Bladder microvascular endothelial cell (primary cell): ENCODE measurements at places on chromosomes 1 and 21. TPM values are rescaled to one million over a fixed set of nuclear protein-coding genes. Genes with fewer than 3 reads are reported as not detected.

Gene RGS16
- total RNA-seq: 1.1 and 3.9 TPM in 2 replicates

Gene DVL1
- 36.1 and 52.0 TPM in 2 replicates for total RNA-seq

Gene LCE2C
- total RNA-seq: not detected in 2 replicates

Gene PTGS2
- 1.1 and 9.0 TPM in 2 replicates for total RNA-seq

Gene CTSE
- not detected in 2 replicates for total RNA-seq

Gene ERRFI1
- 8.3 and 44.5 TPM in 2 replicates for total RNA-seq

Gene IL10
- total RNA-seq: not detected in 2 replicates

Gene TPTE
- total RNA-seq: not detected in 2 replicates

Gene ZNF670
- total RNA-seq: 3.6 and 9.9 TPM in 2 replicates

Gene CD1C
- not detected in 2 replicates for total RNA-seq

Gene RHD
- 0.57 TPM in 1 of 2 replicates, not detected in the other for total RNA-seq

Gene ILDR2
- total RNA-seq: under 0.01 TPM in 1 of 2 replicates, not detected in the other

Gene TIE1
- 740 and 1,208 TPM in 2 replicates for total RNA-seq

Gene CA6
- total RNA-seq: not detected in 2 replicates

Gene ZNF695
- 2.3 and 3.3 TPM in 2 replicates for total RNA-seq

Gene TSNAX
- total RNA-seq: 31.2 and 31.3 TPM in 2 replicates

Gene CA14
- total RNA-seq: not detected in 2 replicates

Gene MTARC1
- total RNA-seq: 3.8 and 6.2 TPM in 2 replicates

Gene ASCL5
- total RNA-seq: not detected in 2 replicates

Gene SHISA4
- 9.5 and 9.6 TPM in 2 replicates for total RNA-seq

Gene TMCO2
- total RNA-seq: 0.16 TPM in 1 of 2 replicates, not detected in the other

Gene DSCAM
- total RNA-seq: not detected in 2 replicates

Gene FMOD
- 0.65 and 21.8 TPM in 2 replicates for total RNA-seq

Gene C2CD4D
- total RNA-seq: not detected in 2 replicates

Gene S100A14
- total RNA-seq: not detected in 2 replicates

Gene DAB1
- not detected in 2 replicates for total RNA-seq

Gene CASZ1
- 4.0 and 4.5 TPM in 2 replicates for total RNA-seq

Gene TLR5
- 0.06 and 0.16 TPM in 2 replicates for total RNA-seq

Gene SPATA46
- total RNA-seq: not detected in 2 replicates

Gene SUSD4
- total RNA-seq: 0.13 TPM in 1 of 2 replicates, not detected in the other

Gene PTCH2
- 0.06 TPM in 1 of 2 replicates, not detected in the other for total RNA-seq

Gene SYDE2
- 0.49 and 13.4 TPM in 2 replicates for total RNA-seq

Gene SYT6
- under 0.01 TPM in 1 of 2 replicates, not detected in the other for total RNA-seq

Gene FCGR3B
- not detected in 2 replicates for total RNA-seq

Gene GUCA2A
- total RNA-seq: not detected in 2 replicates

Gene TXNIP
- 84.7 and 158 TPM in 2 replicates for total RNA-seq

Gene MMP23B
- 0.16 and 0.19 TPM in 2 replicates for total RNA-seq

Gene COL24A1
- not detected in 2 replicates for total RNA-seq

Gene KCNK2
- total RNA-seq: not detected in 2 replicates

Gene RHOC
- 938 and 1,037 TPM in 2 replicates for total RNA-seq

Gene CD2
- not detected in 2 replicates for total RNA-seq

Gene GPR137B
- 5.3 and 12.5 TPM in 2 replicates for total RNA-seq
